Activated CD4-positive, alpha-beta T cell treated with anti-CD3 and anti-CD28 coated beads, Interleukin-2, amount 10 ng/mL, durations not matched to agents 7 days and 5 days (primary cell): ENCODE measurements at places on chromosomes 5 and 9.

GRCh38 chr9:69173891-69174615 lies at the start of gene TJP2:
Gene TJP2, plus strand, starts transcription at chr9:69174277. Its CDS starts 96 bp downstream, at chr9:69174373.
- peak within 1 kb of the TSS; percentile 86 for H3K4me3 ChIP-seq
- peaks cover 20% of the 10 kb centered on the region for H3K27me3 ChIP-seq
- H3K27ac ChIP-seq, result peak within 1 kb of the TSS; percentile 81
- H3K36me3 ChIP-seq, result peaks cover 5% of the 10 kb centered on the region

DNA sequence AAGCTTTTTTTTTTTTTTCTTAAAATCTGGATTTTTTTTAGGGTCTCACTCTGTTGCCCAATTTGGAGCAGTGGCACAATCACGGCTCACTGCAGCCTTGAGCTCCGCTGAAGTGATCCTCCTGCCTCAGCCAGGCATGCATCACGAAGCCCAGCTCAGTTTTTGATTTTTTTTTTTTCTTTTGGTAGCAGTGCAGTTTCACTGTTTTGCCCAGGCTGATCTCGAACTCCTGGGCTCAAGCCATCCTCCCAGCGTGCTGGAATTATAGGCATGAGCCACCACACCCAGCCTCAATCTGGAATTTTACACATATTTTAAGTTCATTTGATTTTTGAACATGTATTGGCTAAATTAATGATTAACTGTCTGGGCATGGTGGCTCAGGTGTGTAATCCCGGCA lies 36.3 kb downstream of the TRIO start:
- no peak overlapping the region for H3K27ac ChIP-seq
- no peak overlapping the region for H3K4me3 ChIP-seq
- H3K27me3 ChIP-seq, result peaks cover 1% of the 10 kb centered on the region
- no peak for DNase-seq

DNA sequence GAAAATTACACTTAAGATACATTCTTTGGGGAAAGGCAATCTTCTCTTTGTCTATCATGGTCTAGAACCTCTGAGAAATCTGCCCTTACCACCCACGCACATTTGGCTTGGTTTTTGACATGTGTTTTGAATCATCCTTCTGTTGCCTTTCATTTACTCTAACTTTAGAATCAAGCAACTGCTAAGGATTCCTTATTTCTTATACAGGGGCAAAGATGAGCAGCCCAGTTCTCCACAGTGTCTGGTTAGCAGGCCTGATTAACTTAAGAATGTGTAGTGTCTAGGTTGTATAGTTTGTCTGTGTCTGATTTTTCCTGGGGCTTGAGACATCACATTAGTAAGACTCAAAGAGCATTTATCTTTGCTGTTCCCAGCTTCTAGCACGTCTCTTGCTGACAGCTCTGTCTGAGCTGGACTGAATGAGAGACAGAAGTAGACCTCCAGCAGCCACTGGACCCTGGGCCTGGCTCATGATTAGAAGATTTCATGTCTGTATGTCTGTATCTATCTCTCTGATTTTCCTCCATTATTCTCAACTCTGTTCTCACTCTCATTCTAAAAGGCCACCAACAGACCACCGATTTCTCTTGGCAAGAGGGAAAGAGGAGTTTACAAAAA lies 31.8 kb upstream of the PCA3 start:
- no peak overlapping the region for H3K27ac ChIP-seq
- H3K4me1 ChIP-seq, result no peaks in the 10 kb centered on the region

DNA sequence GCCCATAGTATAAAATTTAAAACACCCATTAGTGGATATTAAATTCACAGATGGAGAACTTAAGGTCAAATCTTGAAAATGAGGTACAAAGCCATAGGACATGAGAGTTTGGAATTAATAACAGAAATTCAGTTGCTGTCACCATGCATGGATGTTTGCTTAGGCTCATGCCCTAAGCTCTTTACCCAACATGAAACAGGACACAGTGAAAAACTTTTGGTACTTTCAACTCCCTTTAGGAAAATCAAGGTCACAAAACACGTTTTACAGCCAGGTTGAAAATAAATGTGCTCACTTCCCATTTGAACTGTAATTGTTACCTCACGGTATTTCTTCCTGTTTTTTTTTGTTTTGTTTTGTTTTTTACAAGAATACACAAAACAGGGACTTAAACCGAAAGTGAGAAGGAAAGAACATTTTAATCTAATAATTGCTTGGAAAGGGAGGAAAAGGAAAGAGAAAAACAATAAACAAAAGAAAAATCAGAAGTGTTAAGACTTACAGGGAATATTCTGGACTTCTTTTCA lies 6.1 kb upstream of the TOPORS start:
- H3K4me3 ChIP-seq, result no peak overlapping the region

- peaks cover 8% of the 10 kb centered on the region for H3K36me3 ChIP-seq
- peak overlapping the region; percentile 6 for H3K27ac ChIP-seq
- no peak overlapping the region for H3K4me3 ChIP-seq
- H3K4me1 ChIP-seq, result peaks cover 35% of the 10 kb centered on the region
- no peaks in the 10 kb centered on the region for H3K27me3 ChIP-seq
Observed at GRCh38 chr5:71589903-71590302, 2.8 kb downstream of the MCCC2 start.

DNA sequence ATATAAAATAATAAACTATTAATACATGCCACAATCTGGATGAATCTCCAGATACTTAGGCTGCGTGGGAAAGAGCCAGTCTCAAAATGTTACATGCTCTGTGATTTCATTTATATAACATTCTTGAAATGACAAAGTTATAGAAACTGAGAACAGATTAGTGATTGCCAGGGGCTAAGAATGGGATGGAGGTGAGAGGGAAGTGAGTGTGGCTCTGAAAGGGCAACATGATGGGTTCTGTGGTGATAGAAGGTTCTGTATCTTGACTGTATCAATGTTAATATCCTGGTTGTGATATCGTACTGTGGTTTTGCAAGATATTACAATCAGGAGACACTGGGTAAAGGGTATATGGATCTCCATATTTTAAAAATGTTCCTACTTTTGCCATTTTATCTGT lies 50.7 kb downstream of the SPEF2 start:
- no peak for DNase-seq
- no peak overlapping the region for H3K4me3 ChIP-seq
- H3K27ac ChIP-seq, result no peak overlapping the region
- peaks cover 37% of the 10 kb centered on the region for H3K36me3 ChIP-seq

GRCh38 chr5:36724467-36725332 lies 118.3 kb downstream of the SLC1A3 start:
- peak; percentile 44 for DNase-seq
- H3K4me3 ChIP-seq, result peak overlapping the region; percentile 66
- peak overlapping the region; percentile 83 for H3K27ac ChIP-seq
- peaks cover 24% of the 10 kb centered on the region for H3K4me1 ChIP-seq
- H3K27me3 ChIP-seq, result peaks cover 2% of the 10 kb centered on the region
- H3K36me3 ChIP-seq, result no peaks in the 10 kb centered on the region

- H3K27me3 ChIP-seq, result no peaks in the 10 kb centered on the region
- no peak overlapping the region for H3K4me3 ChIP-seq
- H3K27ac ChIP-seq, result no peak overlapping the region
- H3K36me3 ChIP-seq, result no peaks in the 10 kb centered on the region
Observed at GRCh38 chr5:84303315-84303714, 81.4 kb downstream of the EDIL3 start.

GRCh38 chr5:6719417-6719816 lies 6.2 kb downstream of the TENT4A start:
- peak; percentile 5 for DNase-seq
- no peak overlapping the region for H3K4me3 ChIP-seq
- H3K27ac ChIP-seq, result no peak overlapping the region

DNA sequence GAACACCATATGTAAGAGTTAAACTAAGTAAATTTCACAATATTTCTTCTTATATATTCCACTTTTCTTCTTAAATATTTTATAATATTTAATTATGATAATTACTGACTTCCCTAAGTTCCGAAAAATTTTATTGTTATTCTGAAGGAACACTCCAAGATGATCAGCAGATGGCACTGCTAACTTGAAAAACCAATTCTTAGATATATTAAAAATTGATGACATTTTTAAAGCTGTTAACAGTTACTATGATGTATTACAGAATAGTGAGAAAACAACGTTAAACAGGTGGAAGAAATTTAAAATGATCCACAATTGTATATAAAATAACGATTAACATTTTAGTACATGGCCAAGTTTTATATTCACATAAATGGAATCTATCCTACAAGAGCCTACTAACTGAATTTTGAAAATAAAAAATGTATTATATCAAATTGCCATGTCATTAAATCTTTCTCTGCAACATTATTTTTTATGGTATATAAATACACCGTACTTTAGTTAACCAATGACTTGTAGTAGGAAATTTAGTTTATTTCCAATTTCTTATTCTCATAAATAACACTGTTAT lies 30.1 kb upstream of the MUSK start:
- no peak for DNase-seq
- H3K36me3 ChIP-seq, result no peaks in the 10 kb centered on the region
- no peak overlapping the region for H3K27ac ChIP-seq
- no peaks in the 10 kb centered on the region for H3K4me1 ChIP-seq
- peaks cover 4% of the 10 kb centered on the region for H3K27me3 ChIP-seq

- no peak overlapping the region for H3K4me3 ChIP-seq
- H3K4me1 ChIP-seq, result no peaks in the 10 kb centered on the region
- no peaks in the 10 kb centered on the region for H3K36me3 ChIP-seq
- no peak overlapping the region for H3K27ac ChIP-seq
- no peaks in the 10 kb centered on the region for H3K27me3 ChIP-seq
Observed at GRCh38 chr5:84870369-84870768, 485.7 kb upstream of the EDIL3 start.

GRCh38 chr9:77710316-77710715 lies 62.2 kb upstream of the GNA14 start:
- H3K4me3 ChIP-seq, result no peak overlapping the region
- DNase-seq, result no peak
- H3K27me3 ChIP-seq, result no peaks in the 10 kb centered on the region
- no peaks in the 10 kb centered on the region for H3K36me3 ChIP-seq

GRCh38 chr5:111453747-111454146 lies 58.6 kb downstream of the STARD4 start:
- H3K4me1 ChIP-seq, result no peaks in the 10 kb centered on the region
- H3K36me3 ChIP-seq, result peaks cover 63% of the 10 kb centered on the region
- no peaks in the 10 kb centered on the region for H3K27me3 ChIP-seq
- no peak overlapping the region for H3K27ac ChIP-seq
- DNase-seq, result no peak
- H3K4me3 ChIP-seq, result no peak overlapping the region

DNA sequence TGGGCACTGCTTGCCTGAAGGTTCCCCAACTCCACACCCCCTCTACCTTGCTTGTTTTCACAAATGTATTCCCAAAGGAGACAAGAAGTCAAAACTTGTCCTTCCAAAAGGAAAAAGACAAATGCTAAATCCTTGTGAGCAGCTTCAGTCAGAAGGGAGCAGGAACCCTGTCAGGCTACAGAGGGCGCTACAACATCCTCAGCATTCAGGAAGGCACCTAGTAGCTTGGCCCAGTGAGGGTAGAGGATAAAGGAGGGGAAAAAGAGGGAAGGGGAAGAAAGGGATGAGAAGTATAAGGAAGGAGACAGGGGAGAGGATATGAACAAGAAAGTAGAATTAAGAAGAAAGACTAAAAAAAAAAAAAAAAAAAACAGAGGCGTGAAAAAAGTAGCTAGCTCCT lies 97.5 kb downstream of the MLLT3 start:
- peaks cover 34% of the 10 kb centered on the region for H3K36me3 ChIP-seq
- no peak for DNase-seq
- H3K27me3 ChIP-seq, result no peaks in the 10 kb centered on the region
- H3K27ac ChIP-seq, result no peak overlapping the region

GRCh38 chr9:112550531-112550930 lies 63.9 kb downstream of the KIAA1958 start:
- no peak for DNase-seq
- H3K4me1 ChIP-seq, result peaks cover 10% of the 10 kb centered on the region
- H3K27ac ChIP-seq, result no peak overlapping the region
- peaks cover 2% of the 10 kb centered on the region for H3K36me3 ChIP-seq

DNA sequence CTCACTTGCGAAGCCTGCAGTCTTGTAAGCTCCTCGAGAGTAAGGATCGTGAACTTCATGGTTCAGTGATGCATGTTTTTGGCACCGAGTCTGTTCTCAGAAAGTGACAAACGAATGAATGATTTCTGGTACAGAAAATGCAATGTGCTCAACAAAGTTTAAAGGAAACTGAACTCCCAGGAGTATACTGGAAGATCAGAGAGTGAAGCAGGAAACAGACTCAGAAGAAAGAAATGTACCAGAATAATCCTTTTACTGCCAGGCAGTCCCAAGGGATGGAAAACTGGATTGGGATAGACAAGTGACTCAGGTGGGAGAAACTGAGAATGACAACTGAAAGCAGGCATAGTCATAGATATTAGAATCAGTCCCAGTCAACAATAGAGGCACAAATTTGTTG lies 420.6 kb downstream of the CTNND2 start:
- H3K36me3 ChIP-seq, result no peaks in the 10 kb centered on the region
- no peak for DNase-seq
- no peak overlapping the region for H3K4me3 ChIP-seq
- no peaks in the 10 kb centered on the region for H3K27me3 ChIP-seq

- no peak overlapping the region for H3K27ac ChIP-seq
- H3K27me3 ChIP-seq, result no peaks in the 10 kb centered on the region
- no peak overlapping the region for H3K4me3 ChIP-seq
- no peak for DNase-seq
- peaks cover 23% of the 10 kb centered on the region for H3K4me1 ChIP-seq
Observed at GRCh38 chr9:123871781-123872180, 58.1 kb downstream of the DENND1A start.
